ENCODE measurements at places on chromosomes 3 and 15.

GRCh38 chr3:123143669-123144411 is 57.9 kb upstream of the SEC22A start:
- no peak for DNase-seq

DNA sequence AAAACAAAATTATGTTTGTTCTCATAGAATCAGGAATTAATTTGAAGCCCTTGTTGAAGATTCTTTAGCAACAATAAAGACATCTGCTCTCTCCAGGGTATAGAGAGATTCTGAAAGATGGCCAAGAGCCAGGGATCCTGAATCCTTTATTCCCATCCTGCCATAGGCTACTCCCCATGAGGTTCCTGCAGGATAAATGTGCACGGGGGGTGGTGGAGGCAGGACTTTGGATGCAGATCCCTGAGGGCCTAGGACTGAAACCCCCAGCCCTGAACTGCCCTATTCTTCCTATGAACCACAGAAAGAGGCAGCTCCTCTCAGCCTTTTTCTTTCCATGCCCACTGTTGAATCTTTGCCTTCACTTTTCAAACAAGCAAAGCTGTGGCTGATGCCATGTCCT is 17.1 kb downstream of the TMEM108 start:
- no peak for DNase-seq

- DNase-seq = no peak
Observed at GRCh38 chr15:76140074-76140464, 80.3 kb downstream of the TMEM266 start.

DNA sequence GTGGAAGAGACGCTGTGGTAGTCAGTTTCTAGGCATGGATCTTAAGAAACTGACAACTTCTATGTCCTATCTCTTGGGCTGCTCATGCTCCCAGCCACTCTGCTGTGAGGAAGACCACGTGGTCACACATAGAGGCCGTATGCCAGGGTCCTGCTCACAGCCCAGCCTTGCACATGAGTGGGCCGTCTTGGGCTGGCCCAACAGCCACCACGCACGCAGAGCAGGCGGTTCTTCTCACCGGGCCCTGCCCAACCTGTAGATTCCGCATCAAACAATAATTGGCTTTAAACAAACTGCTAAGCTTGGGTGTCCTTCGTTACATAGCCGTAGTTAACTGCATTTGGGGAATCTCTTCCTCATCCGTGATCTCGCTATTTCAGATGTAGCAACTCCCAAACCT is 26.0 kb downstream of the SLC41A3 start:
- no peak for DNase-seq

GRCh38 chr3:177781686-177782161 is 584.4 kb upstream of the TBL1XR1 start:
- DNase-seq = peak; percentile 93

DNA sequence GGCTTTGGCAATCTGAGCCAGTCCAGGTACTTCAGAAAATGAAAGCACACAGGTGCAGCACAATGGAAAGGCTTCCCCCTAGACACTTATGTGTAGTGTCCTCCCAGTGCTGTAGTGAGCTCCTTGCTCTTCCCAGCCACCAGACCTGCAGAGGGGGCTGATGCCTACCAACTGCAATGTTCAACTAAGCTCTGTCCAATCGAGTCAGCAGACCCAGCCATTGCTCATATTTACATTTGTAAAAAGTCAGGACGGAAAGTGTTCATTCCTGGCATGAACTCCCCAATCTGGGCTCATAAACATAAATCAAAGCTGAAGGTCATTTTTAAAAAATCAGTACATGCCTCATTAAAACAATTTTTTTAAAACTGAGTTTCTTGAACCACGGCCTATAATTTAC is 73.0 kb downstream of the FOXP1 start:
- no peak for DNase-seq

DNA sequence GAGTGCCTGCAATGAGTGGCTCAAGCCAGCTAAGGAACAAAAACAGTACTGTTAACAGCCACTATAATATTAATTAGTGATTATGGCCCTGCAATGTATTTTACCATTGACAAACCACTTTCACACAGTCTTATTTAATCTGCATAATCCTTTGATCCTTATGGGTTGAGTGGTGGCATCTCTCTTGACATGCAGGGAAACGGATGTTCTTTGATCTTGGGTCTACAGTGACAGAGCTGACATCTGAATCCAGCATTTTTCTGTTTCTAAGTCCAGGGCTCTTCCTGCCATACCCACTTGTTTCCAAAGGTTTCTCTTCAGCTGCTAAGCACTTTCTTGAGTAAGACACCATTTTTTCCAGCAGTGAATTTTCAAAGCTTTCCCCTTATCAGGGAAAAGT is 277.7 kb upstream of the ROPN1 start:
- no peak for DNase-seq

DNA sequence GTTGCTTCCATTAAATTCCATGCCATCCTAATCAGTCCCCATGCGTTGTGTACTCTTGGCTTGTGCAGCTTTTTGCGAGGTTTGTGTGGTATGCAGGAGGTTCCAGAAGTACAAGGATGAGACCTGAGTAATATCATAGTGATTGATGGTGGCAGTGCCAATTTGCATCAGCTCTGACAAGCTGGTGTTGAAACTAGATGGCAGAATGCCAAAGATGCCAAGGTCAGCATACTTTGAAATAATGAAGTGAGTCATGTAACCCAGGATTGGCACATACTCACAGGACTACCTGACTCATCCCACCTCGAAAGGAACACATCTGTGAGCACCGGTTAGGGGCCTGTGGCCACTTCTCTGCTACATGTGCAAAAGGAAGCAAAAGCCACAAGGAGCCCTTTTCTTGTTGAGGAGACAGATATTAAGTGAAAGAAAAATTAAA is 14.3 kb downstream of the KAT2B start:
- DNase-seq = peak; percentile 80

GRCh38 chr3:55588146-55588765 is 101.2 kb upstream of the WNT5A start:
- no peak for DNase-seq

DNA sequence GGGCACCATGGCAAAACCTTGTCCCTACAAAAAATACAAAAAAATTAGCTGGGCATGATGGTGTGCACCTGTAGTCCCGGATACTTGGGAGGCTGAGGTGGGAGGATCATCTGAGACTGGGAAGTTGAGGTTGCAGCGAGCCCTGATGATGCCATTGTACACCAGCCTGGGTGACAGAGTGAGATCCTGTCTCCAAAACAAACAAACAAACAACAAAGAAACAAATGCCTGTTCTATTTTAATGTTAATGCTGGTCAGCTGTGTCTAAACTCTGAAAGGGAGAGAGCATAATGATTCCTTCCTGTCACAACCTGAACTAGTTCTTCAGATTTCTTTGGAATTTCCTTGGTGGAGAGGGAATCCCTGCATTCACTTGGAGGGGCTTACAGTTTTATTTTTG is 413.0 kb upstream of the TBL1XR1 start:
- no peak for DNase-seq

- DNase-seq = no peak
Observed at GRCh38 chr3:124276133-124276532, 284.2 kb upstream of the ROPN1 start.

DNA sequence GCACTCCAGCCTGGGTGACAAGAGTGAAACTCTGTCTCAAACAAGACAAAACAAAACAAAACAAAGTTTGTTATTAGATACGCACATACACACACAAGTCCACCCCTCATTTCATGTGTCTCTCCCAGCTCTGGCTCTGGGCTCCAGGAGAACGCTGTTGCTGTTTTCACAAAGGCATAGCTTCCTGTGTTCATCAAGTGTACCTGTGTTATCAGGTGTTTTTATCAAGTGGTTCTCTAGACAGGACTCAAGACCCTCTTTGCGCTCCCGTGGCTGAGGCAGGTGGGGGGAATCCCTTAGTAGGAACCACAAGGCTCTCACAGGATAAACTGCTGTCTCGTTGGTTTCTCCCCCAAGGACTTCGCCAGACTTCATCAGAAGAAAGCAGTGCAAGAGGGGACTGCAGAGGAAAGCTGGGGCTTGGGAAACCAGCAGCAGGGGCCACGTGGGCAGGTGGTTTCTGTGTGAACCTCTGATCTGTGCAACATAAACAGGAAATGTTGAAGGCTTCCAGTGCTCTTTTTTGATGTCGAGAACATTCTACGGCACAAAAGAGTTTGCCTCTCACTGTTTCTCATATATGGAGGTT is 6.9 kb upstream of the PPP1R2 start:
- no peak for DNase-seq

GRCh38 chr3:154496978-154497377 is 67.0 kb upstream of the GPR149 start:
- no peak for DNase-seq

GRCh38 chr3:188523291-188523690 is 369.3 kb downstream of the LPP start:
- DNase-seq = no peak

GRCh38 chr3:12224181-12225147 is 64.4 kb upstream of the PPARG start:
- DNase-seq = peak; percentile 22

- DNase-seq = no peak
Observed at GRCh38 chr3:177681156-177681555, 483.9 kb upstream of the TBL1XR1 start.

GRCh38 chr15:57354436-57355123 is 21.7 kb upstream of the CGNL1 start:
- DNase-seq = no peak

DNA sequence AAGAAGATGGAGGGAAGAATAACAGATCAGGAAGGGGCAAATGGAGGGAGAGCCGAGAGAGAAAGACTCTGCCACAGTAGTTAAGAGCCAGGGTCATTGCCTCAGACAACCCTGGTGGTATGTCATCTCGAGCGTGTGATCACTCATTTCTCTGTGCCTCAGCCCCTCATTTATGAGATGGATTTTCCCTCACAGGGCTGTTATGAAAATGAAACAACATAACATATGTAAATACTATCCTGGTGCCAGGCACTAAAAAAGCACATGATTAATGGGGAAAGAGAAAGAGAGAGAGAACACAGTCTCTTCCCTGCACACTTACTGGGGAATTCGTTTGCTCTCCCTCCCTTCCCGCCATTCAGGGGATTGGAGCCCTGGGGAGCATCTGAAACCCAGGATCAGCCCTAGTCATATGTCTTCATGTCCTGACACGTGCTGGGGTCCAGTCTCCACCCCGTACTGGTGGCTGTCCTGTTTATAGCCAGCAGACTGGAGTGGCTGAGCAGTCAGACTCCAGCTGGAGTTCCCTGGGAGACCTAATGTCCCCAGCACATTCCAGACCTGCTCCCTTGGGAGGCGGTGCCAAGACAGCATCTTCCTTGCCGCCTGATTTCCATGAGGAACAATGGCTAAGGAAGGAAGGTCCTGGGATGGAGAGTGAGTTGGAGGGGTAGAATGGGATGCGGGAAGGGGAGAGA is 14.7 kb upstream of the AMOTL2 start:
- DNase-seq = no peak

GRCh38 chr15:59867086-59867855 is 136.8 kb upstream of the FOXB1 start:
- no peak for DNase-seq

DNA sequence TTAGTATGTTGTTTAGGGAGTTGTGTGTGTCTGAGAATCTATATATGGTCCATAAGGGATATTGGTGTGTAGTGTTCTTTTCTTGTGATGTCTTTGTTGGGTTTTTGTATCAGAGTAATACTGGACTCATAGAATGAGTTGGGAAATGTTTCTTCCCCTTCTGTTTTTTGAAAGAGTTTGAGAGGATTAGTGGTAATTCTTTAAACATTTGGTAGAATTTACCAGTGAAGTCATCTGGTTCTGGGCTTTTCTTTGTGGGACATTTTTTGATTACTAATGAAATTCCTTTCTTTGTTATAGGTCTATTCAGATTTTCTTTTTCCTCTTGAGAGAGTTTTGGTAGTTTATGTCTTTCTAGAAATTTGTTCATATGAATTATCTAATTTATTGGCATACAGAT is 16.9 kb downstream of the ACKR2 start:
- no peak for DNase-seq

DNA sequence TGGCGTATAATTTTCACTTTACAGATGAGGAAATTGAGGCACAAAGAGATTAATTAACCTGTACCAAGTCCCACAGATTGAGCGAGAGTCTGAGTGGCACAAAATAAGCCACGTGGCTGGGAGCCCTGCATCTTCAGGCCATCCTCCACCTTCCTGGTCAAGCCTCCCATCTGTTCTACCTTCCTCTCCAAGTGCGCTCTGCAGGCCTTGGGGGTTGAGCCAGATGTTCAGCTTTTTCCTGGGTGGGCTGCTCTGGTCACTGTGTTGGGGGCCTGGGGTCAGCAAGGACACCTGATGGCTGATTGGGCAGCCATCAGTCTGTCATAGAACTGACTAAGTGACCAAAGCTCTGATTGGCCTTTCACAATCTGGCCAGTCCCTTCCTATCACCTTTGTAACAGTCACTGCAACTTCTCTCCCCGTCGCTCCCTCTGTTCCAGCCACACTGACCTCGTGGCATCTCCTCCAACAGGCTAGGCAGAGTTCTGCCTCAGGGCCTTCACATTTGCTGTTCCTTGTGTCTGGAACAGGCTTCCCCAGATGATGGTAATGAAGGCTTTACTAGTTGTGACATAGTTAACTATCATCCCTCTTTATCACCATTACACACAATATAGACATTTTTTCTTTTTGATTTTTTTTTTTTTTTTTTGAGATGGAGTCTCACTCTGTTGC is 46.8 kb downstream of the SCN5A start:
- no peak for DNase-seq

DNA sequence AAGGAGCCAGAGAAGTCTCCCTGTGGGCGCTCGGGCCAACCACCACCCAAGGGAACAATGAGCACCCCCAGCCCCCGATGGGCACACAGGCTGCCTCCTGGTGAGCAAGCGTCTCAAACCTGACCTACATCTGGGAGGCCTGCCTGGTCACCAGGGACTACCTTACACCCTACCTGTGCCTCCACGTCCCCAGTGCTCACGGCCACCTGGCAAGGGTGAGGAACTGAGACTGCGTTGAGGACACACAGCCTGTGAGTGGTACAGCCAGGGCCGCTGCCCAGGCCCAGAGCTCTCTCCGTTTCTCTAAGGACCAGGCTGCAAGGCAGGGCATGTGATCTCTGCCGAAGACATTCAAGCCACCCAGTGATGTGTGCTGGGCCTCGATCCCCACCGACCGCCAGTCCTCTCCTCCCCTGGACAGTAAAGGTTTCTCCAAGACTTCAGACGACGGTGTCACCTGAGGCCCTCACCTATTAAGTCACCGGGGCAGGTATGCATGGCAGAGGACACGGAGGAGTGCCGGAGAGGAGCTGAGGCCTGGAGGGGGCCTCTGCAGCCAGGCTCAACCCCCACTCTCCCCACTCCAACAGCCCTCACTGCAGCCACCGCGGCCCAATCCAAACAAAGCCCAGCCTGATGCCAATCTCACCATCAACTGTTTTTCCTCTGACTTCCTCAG is 2.8 kb downstream of the GOLGA8A start:
- DNase-seq = no peak

GRCh38 chr15:22949074-22949547 is 31.1 kb downstream of the CYFIP1 start:
- DNase-seq = peak; percentile 61

- no peak for DNase-seq
Observed at GRCh38 chr3:191366675-191367074, 36.3 kb upstream of the UTS2B start.

GRCh38 chr15:100120111-100120510 is 221.7 kb downstream of the ADAMTS17 start:
- no peak for DNase-seq

- DNase-seq = no peak
Observed at GRCh38 chr15:71434774-71435173, 319.5 kb downstream of the THSD4 start.

GRCh38 chr3:160225176-160226025 is at the start of gene C3orf80:
C3orf80 (plus strand) TSS chr3:160225422; CDS start chr3:160225636, 214 bp downstream.
- peak; percentile 16 for DNase-seq

GRCh38 chr15:96790004-96790403 is 459.5 kb downstream of the NR2F2 start:
- no peak for DNase-seq

GRCh38 chr3:40713795-40714194 is 189.0 kb downstream of the ZNF621 start:
- DNase-seq = no peak
